MG63 (cell line): ENCODE measurements at places on chromosomes 1 and 21. TPM values are rescaled to one million over a fixed set of nuclear protein-coding genes. Genes with fewer than 3 reads are reported as not detected.
A peak's percentile ranks its signal among the peaks of the same experiment; 100 is the strongest.

GRCh38 chr1:160752924-160753323 is 13.9 kb downstream of the SLAMF7 start:
- no peak for DNase-seq

LCE1A gene
- not detected in 2 replicates for total RNA-seq

FCGR3A gene
- total RNA-seq: not detected in 2 replicates

DNA sequence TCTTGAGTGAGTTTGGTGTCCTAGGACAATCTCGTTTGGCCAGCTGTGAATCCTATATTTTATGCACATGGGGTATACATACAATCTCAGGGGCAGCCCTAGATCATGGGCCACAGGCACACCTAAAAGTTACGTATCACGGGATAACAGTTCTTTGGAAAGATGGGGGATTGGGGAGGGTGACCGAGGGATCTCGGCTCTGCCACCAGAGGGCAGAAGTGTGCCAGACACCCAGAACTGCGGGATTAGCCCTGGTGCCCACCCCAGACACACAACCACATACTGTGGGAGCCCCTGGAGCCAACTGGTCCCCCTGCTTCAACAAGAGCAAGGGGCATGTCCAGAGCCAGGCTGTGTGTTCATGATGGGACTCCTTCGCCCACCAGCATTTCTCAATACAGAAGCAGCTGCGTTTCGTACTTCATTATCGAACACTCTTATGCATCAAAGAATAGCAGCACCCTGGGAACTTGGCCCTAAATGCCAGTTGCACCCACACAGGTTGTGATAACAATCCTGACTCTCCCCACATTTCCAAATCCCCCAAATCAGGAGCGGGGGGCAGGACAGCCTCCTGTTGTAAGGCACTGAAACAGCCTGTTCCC is 37.4 kb downstream of the TMCO4 start:
- peak; percentile 17 for DNase-seq

NUDT4B gene
- total RNA-seq: 27.1 and 60.8 TPM in 2 replicates

GRCh38 chr1:207848234-207848633 is 62.7 kb downstream of the CD34 start:
- DNase-seq: peak; percentile 61

EFNA3 gene
- 0.64 and 3.0 TPM in 2 replicates for total RNA-seq
